ENCODE measurements at places on chromosomes 1 and 21.
A peak's percentile ranks its signal among the peaks of the same experiment; 100 is the strongest.

GRCh38 chr1:16006552-16007485 is 2.8 kb downstream of the SRARP start:
- peak; percentile 55 for DNase-seq

GRCh38 chr21:39580744-39581143 is 32.0 kb upstream of the B3GALT5 start:
- DNase-seq = no peak

DNA sequence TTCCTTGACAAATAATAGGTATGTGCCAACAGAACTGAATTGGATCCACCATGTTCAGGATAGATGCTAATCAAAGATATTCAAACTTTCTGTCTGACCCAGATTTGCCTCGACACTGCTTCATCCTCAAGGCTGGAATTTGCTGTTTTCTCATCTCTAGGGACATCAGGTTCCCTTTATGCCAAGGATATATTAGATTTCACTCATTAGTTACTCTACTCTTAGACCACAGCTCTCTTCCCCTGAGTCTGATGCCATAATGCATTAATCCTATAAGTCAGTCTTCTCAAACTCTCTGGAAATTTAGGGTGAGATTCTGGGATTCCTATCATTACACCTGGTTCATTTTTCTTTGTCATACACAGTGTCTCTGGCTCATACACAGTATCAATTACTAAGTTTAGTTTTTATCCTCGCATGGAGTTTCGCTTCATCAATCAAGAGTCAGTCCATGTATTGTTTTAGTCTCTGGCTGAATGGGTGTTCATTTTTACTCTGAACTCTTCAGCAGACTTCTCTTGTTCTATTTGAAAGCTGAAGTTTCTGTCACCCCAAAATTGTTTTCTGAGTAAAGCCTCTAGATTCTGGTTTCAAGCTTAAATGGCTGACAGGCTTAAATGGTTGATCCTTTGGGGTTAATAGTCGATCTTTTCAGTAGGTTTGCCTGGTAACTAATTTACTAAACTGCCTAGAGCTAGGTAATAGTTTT is 9.3 kb upstream of the DCAF6 start:
- no peak for DNase-seq

DNA sequence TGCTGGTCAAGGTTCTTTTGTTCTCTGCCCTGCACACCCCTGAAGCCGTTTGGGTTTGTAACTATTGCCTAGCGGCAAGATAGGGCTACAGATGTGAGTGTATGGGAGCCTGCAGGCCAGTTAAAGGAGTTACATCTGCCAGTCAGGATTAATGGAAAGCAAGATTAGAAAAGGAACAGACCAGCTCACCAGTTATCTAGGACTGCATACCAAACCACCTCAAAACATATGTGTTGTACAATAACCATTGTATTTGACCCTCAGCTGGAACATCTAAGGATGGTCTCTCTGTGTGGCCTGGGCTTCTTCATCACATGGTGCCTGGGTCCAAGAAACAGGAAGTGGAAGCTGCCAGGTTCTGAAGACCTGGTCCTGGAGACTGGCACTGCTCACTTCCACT is 52.5 kb upstream of the FBXO28 start:
- no peak for DNase-seq

- DNase-seq = no peak
Observed at GRCh38 chr1:32470991-32471694, 6.3 kb downstream of the ZBTB8B start.

GRCh38 chr1:58765441-58765840 is 18.4 kb downstream of the JUN start:
- DNase-seq = no peak

DNA sequence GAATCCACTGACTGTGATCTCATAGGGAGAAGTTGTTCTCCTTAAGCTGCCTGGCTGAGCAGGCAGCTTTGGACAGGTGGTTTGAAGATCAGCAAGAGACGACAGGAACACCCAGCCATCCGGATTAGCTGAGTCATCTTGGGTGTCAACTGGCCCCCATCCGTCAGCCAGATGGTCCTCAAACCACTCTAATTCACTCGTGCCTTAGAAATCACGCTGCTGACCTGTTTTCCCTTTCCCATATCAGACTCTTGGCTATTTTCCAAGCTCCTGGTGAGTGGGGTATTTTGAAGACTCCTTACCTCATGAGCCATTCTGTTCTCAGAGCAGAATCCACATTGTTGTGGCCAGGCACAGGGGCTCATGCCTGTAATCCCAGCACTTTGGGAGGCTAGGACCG is 149.1 kb upstream of the L1TD1 start:
- no peak for DNase-seq

GRCh38 chr1:85943526-85943925 is 213.0 kb downstream of the COL24A1 start:
- no peak for DNase-seq

- DNase-seq = peak; percentile 64
Observed at GRCh38 chr1:215076322-215076721, 6.2 kb upstream of the KCNK2 start.

GRCh38 chr1:154772056-154772455 is 98.0 kb downstream of the KCNN3 start:
- no peak for DNase-seq

GRCh38 chr1:238242181-238242580 is 351.5 kb upstream of the ZP4 start:
- peak; percentile 42 for DNase-seq

- peak; percentile 59 for DNase-seq
Observed at GRCh38 chr1:51642739-51643142, 25.8 kb downstream of the OSBPL9 start.

DNA sequence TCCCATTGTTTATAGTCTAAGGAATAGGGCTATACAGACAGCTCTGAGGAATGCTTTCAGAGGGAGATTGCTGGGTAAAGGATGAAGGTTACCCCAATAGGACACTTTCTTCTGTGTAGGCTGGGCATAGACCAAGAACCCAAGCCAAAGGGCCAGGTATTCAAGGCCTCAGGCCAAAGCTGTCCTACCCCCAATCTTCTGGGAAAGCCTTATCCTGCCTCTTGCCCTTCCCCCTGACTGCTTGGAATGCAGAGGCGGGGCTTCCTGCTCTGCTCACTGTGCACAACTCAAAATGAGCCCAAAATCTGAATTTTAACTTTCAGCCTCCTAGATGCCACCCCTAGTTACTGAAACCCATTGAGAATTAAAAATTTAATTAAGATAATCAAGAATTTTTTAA is 2.2 kb downstream of the OR10Z1 start:
- no peak for DNase-seq

GRCh38 chr1:159826441-159827101 is at the start of gene SLAMF8:
Gene SLAMF8 (plus strand): TSS chr1:159826873. CDS start chr1:159826899, 26 bp downstream.
- DNase-seq = no peak

DNA sequence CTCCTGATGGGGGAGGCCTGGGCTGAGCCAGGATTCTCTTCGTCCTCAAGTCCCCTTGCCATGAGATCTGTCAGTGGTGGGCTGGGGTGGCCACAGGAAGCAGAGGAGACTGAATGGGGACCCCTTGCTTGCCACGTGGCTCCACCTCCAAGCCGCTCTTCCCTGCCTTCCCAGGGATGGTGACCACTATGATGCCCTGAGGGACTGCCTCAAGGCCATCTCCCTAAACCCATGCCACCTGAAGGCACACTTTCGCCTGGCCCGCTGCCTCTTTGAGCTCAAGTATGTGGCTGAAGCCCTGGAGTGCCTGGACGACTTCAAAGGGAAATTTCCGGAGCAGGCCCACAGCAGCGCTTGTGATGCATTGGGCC is 20.9 kb upstream of the TMEM222 start:
- no peak for DNase-seq

DNA sequence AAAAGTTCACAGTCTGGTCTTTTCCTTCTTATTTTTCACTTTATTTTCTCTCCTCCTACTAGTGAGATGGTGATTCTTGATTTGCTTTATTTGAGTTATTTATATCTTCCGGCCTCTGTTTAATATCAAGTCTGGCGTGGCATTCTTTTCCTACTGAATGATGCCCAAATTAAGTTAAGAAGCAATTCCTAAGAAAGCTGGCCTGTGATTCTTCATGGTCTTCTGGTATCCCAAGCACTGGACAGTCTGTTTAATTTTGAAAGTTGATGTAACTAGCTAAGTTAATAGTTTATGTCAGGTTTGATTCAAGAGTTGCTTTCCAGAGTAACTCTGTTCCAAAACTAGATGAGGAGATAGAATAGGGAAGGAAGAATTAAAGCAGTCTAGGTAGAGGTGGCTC is 9.2 kb upstream of the ENAH start:
- no peak for DNase-seq

GRCh38 chr21:16741141-16741665 is 771.6 kb upstream of the CXADR start:
- DNase-seq = no peak

DNA sequence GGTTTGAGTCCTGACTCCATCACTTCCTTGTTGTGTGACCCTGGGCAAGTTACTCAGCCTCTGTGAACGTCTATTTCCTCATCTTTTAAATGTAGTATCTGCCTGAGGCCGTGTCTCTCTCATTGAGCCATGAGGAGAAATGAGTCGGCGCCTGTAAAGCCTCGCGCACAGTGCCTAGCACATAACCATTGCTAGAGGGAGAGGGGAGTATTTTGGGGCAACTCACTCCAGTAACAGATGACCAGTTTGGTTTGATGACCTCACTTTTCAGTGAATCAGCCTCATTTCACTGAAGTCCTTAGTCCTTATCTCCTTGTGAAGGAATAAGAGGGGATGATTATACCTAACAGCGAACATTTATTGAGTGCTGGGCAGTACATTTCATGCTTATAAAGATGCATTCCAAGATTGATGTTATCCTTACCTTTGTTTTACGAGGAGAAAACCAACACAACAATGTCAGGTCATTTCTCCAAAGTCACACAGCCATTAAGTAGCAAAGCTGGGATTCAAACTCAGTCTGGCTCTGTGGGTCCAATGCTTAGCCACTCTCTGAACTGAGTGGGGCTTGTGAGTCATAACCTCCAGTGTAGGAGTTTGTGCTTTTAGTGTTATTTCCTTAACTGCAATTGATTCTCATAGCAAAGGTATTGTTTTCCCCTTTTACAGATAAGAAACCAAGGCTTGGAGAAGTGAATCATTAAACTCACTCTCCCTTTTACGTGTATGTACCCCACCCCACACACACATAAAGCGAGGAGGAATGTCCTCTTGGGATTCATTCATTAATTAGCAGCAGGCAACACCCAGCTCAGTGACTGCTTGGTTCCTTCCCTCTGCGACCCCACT is 25.9 kb downstream of the KCNC4 start:
- peak; percentile 98 for DNase-seq

DNA sequence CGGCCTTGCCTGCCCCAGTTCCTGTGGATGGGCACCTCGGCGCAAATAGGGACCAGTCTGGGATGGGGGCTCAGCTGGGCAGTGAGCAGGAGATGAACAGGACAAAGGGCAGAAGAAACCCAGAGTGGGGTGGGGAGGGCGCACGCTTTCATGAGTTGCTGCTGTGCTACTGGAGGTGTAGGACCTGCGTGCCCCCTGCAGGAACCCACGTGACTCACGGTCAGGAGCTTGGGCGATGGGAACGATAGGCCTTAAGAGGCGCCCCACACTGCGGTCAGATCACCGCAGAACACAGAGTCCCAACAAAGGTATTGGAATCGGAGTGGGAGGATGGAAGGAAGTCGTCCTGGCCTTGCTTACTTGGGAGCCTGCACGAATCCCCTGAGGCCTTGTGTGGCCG is 17.2 kb downstream of the PRDM15 start:
- DNase-seq = no peak

DNA sequence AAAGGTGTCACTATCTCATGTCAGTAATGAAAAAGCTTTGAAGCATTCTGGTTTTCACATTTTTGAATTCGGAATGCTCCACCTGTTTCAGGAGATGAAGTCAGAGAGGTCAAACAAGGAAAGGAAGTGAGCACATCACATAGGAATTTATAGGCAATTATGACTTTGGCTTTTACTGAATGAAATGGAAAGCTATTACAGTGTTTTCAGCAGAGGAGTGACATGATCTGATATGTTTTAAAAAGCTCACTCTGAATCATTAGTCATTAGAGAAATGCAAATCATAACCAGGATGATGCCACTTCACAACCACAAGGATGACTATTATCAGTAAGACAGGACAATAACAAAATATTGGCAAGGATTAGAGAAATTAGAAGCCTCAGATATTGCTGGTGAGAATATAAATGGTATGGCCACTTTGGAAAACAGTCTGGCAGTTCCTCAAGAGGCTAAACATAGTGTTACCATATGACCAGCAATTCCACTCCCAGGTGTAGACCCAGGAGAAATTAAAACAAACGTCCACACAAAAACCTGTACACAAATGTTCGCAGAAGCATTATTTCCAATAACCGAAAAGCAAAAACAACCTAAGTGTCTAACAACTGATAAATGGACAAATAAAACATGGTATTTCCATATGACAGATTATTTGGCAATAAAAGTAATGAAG is 7.5 kb downstream of the TAF1A start:
- peak; percentile 80 for DNase-seq

GRCh38 chr1:247548092-247548491 is 842 bp upstream of the GCSAML start:
- DNase-seq = no peak

GRCh38 chr21:15190412-15190811 is 125.6 kb upstream of the NRIP1 start:
- DNase-seq = no peak

DNA sequence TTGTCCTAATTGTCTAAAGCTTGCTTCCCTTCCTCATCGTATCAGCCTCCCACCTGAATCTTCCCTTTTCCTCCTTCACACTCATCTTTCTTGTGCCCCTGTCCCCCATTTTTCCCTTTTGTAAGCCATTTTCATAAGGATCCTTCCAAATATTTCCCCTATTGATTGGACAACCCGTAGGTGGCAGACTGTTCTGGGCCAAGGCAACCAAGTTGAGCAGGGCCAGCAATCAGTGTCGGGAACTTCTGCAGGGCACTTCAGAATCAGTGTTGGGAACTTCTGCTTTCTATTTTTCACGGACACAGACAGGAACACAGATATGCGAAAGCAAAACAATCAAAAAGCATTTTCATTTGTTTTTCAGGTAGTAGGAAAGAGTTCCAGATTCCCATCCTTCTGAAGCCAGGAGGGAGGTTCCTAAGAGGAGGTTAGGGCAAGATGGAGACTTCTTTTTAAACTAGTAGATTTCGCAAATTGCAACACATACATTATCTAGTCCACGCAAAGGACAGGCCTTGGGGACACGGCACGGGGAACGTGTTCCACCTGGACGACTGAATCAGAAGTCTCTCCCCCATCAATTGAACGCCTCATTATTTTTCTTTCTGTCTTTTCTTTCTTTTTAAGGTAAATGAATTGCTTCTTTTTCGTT is 691 bp upstream of the MPZL1 start:
- DNase-seq = peak; percentile 77

- DNase-seq = no peak
Observed at GRCh38 chr1:30968220-30968971, 59.8 kb upstream of the SDC3 start.

DNA sequence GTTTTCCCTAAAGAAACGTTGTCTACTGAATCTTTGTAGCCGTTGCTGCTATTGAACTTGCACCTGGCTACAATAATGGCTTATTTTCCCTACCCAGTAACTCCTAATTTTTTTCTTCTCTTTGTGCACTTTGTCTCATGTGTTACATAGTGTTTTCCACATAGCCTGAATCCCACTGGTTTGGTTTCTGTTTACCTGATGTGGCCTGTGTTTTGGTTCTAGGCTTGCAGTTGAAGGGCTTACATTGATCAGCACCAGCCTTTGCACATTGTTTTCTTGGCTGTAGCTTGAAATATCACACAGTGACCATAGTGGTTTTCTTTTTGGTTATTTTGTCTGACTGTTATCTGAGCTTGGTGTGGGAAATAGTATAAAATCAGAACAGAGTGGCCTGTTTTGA is 29.5 kb downstream of the ST3GAL3 start:
- DNase-seq = no peak

- DNase-seq = peak; percentile 53
Observed at GRCh38 chr1:110053552-110054428, 16.7 kb downstream of the ALX3 start.
